Bronchial epithelial cell (primary cell): ENCODE measurements at places on chromosomes 3 and 15.

DNA sequence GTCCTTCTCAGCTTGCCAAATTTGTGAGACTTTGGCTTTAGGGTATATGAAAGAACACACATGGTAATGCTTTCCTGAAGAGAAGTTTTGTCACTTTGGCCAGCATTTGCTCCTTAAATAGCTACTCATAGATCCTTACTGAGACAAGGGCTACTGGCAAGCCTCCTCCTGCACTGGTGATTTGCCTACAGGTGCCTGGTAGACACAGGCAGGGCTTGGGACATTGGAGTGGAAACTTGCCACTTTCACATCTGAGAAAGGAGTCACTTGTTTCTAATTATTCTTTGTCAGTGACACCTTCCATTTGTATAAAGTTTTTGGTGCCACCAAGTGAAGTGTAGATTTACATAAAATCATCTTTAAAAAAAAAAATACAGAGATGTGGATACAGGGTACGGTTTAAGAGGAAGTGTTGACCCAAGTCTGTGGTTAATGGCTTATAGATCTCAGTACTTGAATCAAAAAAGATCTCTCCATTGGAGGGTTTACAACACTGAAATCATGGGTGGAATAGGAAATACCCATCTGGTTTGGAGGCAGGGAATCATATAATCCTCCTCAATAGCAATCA lies 132.8 kb upstream of the GADL1 start:
- DNase-seq, result no peak

- no peak for DNase-seq
These were observed 1.9 kb downstream of the PLOD2 start for GRCh38 chr3:146159037-146159436.

- peak; percentile 24 for DNase-seq
These were observed at the start of gene EPHA6 for GRCh38 chr3:96813820-96814650. Gene EPHA6, plus strand, starts transcription at chr3:96814594.

DNA sequence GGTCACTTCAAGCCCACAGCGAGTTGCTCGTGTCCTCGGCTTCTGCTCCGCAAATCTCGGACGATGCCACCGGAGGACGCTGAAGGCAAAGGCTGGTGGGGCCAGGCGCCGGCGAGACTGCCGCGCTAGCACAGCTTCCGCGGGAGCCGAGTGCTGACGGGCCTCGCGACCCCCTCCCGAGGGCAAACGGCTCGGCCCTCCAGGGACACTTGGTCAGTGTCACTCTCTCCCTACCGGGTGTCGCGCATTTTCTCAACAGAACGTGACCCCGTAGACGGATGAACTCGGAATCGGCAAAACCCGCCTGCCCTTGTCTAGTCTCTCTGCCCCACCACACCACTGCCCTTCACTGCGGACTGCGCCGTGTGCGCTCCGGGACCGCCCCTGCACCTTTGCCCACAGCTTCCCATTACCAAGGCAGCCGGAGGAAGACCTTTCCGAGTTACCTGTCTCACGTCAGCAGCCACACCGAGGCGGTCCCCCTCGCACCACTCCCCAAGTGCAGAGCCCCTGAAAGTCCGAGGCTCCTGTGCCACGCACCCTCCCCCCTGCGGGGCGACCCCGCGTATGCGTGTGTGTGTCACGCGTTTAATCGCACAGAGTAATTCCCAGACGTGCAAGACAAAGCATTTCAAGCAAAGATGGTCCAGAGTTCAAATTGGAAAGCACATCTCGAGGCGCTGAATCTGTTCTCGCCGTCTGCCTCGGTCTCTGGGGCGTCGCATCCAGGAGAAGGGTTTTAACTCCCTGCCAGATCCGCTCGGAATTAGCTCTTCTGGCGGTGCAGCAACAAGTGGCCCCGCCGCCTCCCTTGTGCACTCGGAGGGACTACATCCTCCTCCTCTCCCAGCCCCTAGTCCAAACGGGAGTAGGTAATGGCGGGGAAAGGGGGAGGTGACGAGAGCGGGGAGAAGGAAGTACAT lies 245.0 kb upstream of the TOPAZ1 start:
- DNase-seq, result peak; percentile 26

- DNase-seq, result no peak
These were observed 66.3 kb upstream of the RASGRF1 start for GRCh38 chr15:79156704-79157375.

DNA sequence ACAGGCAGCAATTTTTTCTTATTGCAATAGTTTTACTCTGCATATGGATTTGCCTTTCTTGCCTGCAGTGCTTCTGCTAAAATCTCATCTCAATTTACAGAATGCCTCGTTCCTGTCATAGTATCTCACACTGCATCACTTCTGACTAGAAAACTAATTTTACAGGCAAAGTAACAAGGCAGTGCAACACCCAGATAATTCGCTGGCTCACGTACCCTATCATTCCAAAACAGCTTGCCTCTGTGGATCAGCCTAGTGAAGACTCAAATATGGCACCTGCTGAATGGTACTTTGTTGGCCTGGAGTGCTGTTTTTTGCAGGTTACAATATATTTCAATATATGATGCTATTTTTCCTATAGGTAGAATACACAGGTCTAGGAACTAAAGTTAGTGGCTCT lies 5.3 kb downstream of the EIF5A2 start:
- no peak for DNase-seq

DNA sequence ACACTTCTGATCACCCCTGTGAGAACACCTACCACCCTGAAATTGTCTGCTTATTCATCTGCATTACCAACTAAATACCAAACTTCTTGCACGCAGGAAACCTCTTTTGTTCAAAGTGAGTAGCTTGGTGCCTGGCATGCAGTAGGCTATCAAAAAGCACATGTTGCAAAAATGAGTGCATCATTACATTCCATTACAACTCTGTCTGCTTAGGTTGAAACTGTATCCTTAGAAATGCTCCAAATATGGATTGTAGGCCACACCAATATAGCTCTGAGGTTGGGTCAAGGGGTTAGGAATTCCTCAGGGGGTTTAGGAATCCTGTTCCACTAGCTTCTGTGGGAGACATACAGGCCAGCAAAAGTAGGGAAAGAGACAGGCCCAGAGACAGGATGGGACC lies 107.2 kb downstream of the THRB start:
- peak; percentile 83 for DNase-seq

DNA sequence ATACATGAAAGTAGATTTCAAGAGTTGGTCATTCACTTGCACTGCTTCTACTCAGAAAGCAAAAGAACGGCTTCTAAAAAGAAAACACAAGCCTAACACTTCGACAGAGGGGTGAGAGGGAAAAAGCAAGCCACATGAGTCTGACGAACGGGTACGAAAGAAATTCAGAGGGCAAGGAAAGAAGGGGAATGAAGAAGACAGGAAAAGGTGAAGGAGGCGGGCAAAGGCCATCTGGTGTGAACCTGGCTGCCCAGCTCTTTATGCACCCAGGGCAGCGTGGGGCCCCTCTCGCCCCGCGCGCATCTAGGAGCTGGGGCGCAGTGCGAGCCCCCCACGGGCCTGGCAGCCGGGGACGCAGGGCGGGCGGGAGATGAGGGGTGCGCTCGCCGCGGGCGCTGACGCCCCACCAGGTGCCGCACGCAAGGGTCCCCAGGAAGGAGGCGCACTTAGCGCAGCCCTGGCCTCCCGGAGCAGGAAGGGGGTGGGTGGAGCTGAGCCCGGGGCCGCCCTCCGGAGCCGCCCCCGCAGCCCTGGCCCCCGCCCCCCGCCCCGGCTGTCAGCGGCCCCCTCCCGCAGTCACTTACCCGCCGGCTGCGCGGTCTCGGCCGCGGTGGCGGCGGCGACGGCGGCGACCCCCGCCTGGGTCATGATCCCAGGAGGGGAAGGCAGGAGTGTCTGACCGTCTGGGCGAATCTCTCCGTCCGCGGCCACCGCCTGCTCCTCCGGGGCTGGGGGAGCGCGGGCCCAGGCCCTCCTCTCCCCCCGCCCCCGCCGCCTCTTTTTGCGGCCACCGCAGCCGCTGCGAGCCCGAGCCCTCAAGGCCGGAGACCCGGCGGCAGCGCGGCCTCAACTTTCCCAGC lies at the start of gene USF3:
Gene USF3 (minus strand): TSS at position 857 of the 860 bp plus-strand sequence. CDS start 21,764 bp downstream, outside the sequence.
- DNase-seq, result peak; percentile 46

DNA sequence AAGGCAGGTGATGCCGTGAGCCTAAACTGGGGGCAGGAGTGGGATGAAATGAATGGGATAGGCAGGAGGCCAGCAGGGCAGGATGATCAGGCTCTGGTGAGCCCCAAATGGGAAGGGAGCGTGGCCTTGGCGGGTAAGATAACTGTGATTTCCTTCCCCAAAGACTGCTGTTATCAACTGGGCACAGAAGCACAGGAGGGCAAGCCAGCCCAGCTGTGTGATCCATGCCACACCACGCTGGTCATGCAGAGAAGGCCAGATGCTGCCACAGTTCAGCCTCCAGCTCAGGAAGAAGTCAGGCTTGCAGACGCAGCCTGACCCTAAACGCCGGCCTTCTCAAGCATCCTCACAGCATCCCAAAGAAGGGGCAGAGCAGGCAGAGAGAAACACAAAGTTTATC lies 52.1 kb upstream of the GNB5 start:
- no peak for DNase-seq

- DNase-seq, result peak; percentile 80
These were observed 5.3 kb upstream of the TRA2B start for GRCh38 chr3:185942907-185943759.

GRCh38 chr15:51641490-51642130 lies 19.0 kb upstream of the DMXL2 start:
- DNase-seq, result no peak

GRCh38 chr3:121855555-121855954 lies 20.5 kb downstream of the EAF2 start:
- peak; percentile 72 for DNase-seq

GRCh38 chr3:31636694-31637442 lies 104.1 kb downstream of the STT3B start:
- no peak for DNase-seq

DNA sequence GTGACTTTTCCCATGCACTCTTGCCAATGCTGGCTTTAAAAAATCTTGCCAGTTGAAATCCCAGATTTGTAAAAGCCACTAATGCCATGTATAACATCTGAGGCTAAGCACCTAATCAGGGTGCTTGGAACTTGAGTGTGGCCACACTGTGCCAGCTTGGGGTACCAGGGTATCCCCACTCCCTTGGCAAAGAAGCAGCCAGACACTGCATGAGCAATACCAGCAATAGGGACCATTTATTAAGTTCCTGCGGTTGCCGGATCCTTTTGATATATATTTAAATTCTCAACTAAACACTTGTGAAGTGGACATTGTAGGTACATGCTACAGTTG lies 2.2 kb upstream of the RHCG start:
- no peak for DNase-seq

DNA sequence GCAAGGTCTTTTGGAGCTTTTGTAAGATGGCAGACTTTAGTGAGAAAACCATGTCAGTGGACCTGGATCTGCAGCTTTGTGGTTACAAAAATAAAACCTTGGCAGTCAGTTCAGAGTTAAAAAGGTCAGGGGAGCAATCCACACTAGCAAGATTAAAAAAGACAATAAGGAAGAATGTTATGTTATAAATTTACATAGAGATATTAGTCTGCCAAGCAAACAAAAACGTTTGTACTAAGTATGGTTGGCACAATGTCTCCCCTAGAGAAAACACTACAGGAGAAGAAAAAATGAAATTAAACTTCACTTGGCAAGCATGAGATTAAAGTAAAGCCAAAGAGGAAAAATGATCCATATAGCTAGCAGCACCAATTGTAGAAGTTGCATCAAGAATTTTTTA lies 205.0 kb downstream of the LSAMP start:
- no peak for DNase-seq

DNA sequence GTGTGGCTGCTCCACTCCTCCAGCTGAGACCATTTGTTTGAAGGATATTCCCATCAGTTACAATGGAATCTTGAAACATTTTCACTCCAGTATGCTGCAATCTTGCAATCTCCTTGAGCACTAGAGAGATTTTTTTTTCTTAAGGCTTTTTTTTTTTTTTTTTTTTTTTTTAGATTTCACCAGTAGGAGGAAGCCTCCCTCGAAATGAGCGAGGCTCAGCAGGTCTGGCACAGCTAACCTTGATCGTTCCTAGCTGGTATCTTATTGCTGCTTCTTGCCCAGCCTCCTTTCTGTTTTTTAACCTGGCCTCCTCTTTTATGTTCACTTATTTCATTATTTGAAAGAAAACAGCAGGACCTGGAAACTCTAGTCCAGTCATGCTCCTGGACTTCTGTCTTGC lies 48.1 kb downstream of the RAP2B start:
- DNase-seq, result no peak

- DNase-seq, result no peak
These were observed 124.6 kb downstream of the FOXB1 start for GRCh38 chr15:60128710-60129109.

- DNase-seq, result no peak
These were observed 72.7 kb upstream of the FAM174B start for GRCh38 chr15:92728266-92728665.

DNA sequence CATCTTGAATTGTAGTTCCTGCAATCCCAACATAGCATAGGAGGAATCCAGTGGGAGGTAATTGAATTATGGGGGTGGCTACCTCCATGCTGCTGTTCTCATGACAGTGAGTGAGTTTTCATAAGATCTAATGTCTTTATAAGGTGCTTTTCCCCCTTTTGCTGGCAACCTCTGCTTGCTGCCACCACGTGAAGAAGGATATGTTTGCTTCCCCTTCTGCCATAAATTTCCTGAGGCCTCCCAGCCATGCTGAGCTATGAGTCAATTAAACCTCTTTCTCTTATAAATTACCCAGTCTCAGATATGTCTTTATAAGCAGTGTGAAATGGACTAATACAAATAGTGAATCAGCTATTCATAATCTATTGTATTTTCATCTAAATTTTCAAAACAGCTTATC lies 537.3 kb downstream of the EPHA3 start:
- DNase-seq, result no peak

DNA sequence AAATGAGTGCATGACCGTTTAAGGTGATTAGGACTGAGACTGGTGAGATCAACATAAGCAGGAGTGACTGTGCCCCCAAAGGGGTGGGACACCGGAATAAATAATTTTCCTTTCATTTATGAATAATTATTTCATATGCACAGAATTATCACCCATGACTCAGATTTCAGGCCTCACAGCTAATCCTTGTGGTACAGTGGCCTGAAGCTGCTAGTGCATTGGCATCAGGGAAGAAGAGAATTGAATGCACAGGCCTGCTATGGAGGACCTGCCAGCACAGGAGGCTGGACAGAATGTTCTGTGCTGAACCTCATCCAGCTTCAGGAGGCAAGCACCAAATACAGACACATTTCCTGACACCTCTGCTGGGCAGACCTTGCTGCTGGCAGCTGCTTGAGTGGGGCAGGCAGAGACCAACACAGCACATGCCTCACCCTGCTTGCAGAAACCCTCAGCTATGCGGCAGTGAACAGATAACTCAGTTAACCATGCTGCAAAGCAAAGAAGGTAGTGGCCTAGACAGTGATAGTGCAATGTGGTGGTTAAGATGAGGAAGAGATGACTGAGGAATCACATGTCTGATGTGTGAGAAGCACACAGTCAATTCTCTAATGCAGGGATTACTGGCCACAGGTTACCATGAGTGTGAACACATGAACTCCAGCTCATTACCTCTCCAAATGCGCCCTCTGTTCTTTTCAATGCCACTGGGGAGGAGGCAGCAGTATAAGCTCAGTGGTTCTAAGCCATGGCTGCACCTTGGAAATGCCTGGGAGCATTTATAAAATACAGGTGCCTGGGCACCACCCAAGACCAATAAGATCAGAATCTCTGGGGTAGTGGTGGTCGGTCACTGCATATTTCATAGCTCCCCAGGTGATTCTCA lies 68.1 kb upstream of the SCN5A start:
- peak; percentile 35 for DNase-seq

- peak; percentile 98 for DNase-seq
These were observed 227.8 kb upstream of the CTNNB1 start for GRCh38 chr3:40971191-40972168.

GRCh38 chr3:114400371-114400770 lies 106.5 kb downstream of the TIGIT start:
- no peak for DNase-seq
